ENCODE measurements at places on chromosomes 3 and 15.

DNA sequence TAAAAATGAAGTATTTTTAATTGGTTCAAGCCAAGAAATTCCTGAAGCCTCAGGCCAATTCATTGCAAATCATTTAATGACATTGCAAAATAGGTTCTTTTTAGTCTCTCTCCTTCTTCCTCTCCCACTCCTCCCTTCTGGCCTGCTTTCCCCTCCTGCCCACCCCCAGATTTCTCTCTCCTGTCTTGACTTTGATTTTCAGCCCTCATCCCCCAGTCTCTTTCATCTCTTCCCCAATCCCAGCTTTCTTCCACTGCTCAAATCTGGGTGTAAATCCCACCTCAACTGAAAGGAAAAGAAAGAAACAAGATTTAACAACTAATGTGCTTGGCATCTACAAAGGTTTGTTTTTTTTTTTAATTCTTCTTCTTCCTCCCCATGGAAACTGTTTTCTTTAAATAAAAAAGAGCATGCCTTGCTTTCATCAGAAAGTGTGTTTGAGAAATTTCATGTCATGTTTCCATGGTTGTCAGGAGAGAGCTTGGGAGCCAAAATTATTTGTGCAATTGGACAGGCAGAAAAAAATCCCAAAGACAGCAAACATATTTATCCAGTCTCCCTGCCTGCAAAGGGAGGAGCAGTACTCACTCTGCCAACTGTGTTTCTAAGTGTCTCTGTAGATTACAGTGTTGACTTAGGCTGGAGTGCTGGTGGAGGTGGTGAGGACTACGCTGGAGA is 50.4 kb downstream of the BOC start:
- no peak for DNase-seq

- no peak for DNase-seq
These were observed 100.8 kb downstream of the KLF13 start for GRCh38 chr15:31427411-31427810.

DNA sequence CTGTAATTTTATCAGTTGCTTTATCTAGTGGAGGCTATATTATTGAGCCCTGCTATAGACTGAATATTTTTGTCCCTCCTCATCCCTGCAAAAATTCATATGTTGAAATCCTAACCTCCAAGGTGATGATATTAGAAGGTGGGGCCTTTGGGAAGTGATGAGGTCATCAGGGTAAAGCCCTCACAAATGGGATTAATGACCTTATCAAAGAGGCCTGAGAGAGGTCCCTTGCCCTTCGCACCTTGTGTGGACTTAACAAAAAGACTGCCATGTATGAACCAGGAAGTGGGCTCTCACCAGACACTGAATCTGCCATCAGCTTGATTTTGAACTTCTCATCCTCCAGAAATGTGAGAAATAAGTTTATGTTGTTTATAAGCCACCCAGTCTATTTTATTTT is 381.4 kb upstream of the ONECUT1 start:
- DNase-seq = no peak

- no peak for DNase-seq
These were observed 340.7 kb upstream of the DNAJC19 start for GRCh38 chr3:181330257-181330656.

DNA sequence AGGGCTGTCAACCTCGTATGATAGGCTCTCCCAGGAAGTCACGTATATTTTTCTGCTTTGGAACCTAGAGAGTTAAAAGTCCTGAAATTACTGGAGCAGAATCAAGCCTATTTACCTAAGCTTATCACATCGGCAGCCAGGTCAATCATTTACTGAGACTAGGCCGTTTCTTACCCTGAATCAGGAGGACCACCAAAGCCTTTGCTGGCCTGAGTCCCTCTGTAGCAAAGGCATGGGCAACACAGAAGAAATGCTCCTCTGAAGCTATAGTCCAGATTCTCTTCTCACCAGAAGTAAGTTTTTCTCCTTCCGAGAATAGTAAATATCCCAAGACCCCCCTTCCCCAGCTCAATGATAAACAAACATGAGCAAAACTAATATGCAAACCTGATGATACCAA is 125.9 kb upstream of the PHLDB2 start:
- DNase-seq = no peak

DNA sequence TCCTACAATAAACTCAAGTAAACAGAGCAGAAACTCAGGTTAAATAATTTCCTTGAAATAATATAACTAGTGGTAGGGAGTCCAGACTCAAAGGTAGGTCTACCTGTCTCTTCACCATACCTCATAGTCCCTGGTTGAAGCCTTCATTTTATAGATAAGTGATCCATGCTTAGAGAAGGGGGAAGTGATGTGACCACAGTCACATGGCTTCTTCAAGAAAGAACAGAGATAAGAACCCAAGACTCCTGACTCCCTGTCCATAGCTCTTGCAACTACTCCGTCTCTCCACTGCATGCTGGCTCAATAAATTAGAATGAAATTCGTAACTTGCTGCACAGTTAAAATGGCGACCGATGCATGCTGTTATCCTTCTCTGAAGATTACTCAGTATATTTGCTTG is 11.0 kb upstream of the C15orf61 start:
- DNase-seq = no peak

DNA sequence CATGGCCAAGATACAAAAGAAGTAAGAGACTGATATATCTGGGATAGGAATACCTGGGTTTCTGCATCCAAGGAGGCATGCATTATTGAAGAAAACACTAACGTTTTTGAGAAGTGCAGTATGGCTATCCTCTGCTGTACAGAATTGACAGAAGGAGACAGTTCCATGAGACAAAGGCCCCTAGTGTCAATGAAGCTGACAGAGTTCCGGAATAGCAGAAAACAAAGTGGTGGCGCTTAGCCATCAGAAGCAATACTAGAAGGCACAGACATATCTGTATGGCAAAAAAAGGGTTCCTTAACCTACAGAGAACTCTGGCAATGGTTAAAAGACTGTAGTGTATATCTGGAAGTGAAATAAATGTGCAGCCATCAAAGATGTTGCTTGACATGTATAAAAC is 77.8 kb downstream of the VGLL3 start:
- no peak for DNase-seq

Data from CD4-positive, alpha-beta T cell treated with Interleukin-15 for 1 hour (primary cell).